ENCODE measurements at places on chromosomes 16 and 17. TPM values are rescaled to one million over a fixed set of nuclear protein-coding genes. Genes with fewer than 3 reads are reported as not detected.

The C16orf95 gene
- total RNA-seq = 4.6 TPM

The KRT39 gene
- total RNA-seq = not detected

The AANAT gene
- total RNA-seq = not detected

The PYDC1 gene
- total RNA-seq = not detected

The HS3ST3A1 gene
- total RNA-seq = 0.99 TPM

The FASN gene
- total RNA-seq = 126 TPM

The BAIAP3 gene
- 1.3 TPM for total RNA-seq

The OR1A1 gene
- total RNA-seq = not detected

The CACNG5 gene
- total RNA-seq = not detected

The ASPA gene
- 0.07 TPM for total RNA-seq

The GRAPL gene
- 0.20 TPM for total RNA-seq

The WSCD1 gene
- 0.85 TPM for total RNA-seq

The RAB26 gene
- 1.2 TPM for total RNA-seq

The ZNF286A gene
- total RNA-seq = 37.9 TPM

The SMTNL2 gene
- 0.72 TPM for total RNA-seq

The MYL11 gene
- not detected for total RNA-seq

The SCARF1 gene
- 0.33 TPM for total RNA-seq

The TMC6 gene
- 1.3 TPM for total RNA-seq

The NUBP2 gene
- 54.7 TPM for total RNA-seq

The CNTD1 gene
- total RNA-seq = 0.07 TPM

The AKAP10 gene
- 27.8 TPM for total RNA-seq

The HOXB3 gene
- 11.1 TPM for total RNA-seq

The CUEDC1 gene
- 14.3 TPM for total RNA-seq

The ZNF750 gene
- not detected for total RNA-seq

The CHST5 gene
- total RNA-seq = not detected

The KATNIP gene
- total RNA-seq = 30.7 TPM

The PMFBP1 gene
- total RNA-seq = not detected

The G6PC1 gene
- total RNA-seq = not detected

The CA5A gene
- total RNA-seq = not detected

The CTU2 gene
- total RNA-seq = 17.8 TPM

The ST6GALNAC2 gene
- total RNA-seq = 0.76 TPM

The METTL9 gene
- total RNA-seq = 141 TPM

The KRTAP2-1 gene
- total RNA-seq = not detected

The SLFN14 gene
- not detected for total RNA-seq
